ENCODE measurements at places on chromosomes 13 and 19.
A peak's percentile ranks its signal among the peaks of the same experiment; 100 is the strongest.

- DNase-seq, result no peak
Observed at GRCh38 chr19:43804432-43804831, 2.2 kb upstream of the LYPD5 start.

DNA sequence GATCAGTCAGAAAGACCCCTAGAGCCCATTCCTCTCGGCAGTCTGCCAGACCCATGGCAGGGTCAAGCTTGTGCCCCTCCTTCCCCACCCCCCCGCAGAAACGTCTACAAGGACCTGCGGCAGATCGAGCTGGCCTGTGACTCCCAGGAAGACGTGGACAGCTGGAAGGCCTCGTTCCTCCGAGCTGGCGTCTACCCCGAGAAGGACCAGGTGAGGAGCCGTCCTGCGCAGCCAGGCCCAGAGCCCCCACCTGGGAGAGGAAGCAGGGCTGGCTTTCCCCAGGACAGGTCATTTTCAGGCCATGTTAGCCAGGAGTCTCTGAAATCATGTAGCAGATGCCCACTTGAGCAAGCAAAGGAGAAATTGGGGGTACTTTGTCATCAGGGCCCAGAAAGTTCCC, 12.3 kb downstream of the TMED1 start:
- DNase-seq, result no peak

DNA sequence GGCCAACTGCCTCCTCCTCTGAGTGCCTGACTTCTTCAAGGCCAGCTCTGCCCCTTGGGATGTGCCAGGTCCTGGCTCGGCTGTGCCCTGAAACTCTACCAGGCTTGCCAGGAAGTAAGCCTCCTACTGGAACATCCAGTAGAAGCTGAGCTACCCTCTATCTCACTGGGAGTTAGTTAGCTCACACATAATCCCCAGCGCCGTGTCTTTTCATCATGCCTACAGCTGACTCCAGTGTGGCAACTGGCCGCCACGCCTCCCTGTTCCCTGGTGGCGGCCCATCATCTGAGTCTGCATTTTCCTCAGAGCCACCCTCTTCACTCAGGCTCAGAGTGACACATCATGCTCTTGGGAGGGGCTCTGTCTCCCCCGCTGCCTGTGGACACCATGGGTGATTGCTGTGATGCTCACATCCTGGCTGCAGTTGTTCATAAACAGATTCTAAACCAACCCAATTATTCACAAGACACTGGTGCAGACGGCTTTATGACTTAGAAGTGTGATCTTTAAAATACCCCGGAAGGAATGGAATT, 131.9 kb upstream of the IRS2 start:
- peak; percentile 32 for DNase-seq

DNA sequence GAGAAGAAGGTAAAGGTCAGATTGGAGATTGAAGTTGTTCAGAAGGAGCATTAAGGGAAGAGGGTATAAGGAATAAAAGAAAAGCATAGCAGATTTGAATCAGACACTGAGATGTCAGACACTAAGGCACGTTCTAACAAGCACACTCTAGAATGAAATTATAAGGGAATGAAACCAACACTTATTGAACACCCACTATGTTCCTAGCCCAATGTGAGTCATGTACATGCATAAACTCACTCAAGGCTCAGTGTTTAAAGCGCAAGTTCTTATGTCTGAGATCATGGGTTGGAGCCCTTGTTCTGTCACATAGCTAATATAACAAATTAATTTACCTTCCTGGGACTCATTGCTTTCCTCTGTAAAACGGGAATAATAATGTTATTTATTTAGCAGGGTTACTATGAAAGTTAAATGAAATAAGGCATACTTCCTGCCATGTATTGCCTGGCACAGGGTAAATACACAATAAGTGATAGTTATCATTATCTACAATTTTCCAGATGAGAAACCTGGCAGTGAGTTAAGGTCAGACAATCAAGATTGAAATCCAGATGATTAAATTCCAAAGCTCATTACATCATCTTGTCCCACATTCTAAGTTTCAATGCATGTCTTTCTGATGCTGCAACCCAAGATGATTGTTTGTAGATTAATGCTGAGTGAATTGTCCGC, 68.3 kb upstream of the DACH1 start:
- no peak for DNase-seq

DNA sequence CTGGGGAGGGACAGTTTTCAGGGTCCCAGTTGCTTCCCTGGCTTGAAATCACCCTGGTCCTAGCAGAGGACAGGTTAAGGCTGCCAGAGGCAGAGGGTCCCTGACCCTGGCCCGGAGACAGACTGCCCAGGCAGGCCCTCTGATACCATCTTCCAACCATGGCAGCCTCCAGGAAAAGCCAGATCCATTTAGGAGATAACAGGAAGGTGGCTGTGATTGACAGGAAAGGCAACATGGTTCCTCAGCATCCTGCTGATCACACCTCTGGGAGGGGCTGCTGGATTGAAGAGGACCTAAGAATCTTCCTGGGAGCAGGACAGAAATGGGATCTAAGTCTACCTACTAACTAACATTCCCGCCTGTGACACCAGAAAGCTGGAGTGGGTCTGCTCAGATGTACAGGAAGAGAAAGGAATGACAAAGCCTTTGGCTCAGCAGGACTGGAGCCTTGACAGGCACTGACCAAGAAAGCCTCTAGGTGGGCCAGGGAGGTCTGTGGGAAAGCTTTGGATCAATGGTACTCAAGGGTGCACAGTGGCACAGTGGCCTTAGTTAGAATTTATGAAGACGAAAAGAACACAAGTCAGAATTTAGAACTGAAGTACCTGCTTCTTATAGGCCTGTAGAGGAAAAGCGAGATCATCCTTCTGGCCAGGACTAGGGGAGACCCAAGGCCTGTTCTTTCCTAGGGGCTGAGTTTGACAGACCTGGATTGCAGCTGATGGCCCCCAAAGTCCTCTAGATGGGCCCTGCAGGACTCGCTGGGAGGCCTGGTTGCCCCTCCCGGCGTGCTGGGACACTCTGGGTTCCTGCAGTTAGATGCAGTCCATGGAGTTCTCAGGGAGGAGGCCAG, 2.3 kb upstream of the PRKACA start:
- DNase-seq, result no peak

GRCh38 chr19:4583961-4584669, 24.6 kb upstream of the SEMA6B start:
- DNase-seq, result no peak

- DNase-seq, result no peak
Observed at GRCh38 chr19:31351855-31352195, 2.6 kb upstream of the TSHZ3 start.

DNA sequence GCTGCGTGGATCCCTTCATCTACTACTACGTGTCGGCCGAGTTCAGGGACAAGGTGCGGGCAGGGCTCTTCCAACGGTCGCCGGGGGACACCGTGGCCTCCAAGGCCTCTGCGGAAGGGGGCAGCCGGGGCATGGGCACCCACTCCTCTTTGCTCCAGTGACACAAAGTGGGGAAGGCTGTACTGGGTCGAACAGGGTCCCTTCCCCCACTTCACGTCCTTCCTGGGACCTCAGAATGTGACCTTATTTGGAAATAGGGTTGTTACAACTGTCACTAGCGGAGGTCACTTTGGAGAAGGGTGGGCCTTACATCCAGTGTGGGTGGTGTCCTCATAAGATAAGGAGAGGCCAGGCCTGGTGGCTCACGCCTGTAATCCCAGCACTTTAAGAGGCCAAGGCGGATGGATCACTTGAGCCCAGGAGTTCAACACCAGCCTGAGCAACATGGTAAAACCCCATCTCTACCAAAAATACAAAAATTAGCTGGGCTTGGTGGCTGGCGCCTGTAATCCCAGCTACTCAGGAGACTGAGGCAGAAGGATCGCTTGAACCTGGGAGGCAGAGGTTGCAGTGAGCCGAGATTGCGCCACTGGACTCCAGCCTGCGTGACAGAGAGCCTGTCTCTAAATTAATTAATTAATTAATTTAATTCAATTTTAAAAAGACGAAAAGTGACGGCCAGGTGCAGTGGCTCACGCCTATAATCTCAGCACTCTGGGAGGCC, 1.8 kb downstream of the F2RL3 start:
- no peak for DNase-seq

DNA sequence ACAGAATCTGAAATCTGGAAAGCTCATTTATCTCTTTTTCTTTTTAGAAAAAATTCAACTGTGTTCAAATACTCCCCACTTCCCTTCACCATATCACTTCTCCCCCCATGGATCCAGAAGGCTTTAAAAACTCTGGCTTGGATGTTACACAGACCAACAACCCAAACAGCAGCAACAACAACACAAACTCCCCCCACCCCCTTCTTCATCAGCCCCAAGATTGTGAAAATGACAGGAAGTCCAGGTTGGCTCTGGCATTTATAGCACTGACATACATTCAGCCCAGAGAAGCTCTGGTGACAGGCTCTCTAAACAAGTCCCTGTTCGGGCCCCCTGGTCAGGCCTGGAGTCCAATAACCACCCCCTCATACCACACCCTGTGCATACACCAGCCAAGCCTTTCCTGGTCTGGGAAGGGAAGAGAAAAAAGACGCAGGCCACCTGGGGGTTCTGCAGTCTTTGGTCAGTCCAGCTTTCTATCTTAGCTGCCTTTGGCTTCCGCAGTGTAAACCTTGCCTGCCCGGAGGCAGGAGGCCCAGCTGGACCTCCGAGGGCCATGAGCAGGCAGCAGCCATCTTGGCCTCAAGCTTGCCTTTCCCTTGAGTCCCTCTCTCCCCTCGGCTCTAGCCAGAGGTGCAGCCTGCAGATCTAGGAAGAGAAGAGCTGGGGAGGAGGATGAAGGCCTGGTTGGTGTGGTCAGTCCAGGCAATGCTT, 6.8 kb downstream of the CDX2 start:
- no peak for DNase-seq

GRCh38 chr19:17348700-17349099, 11.3 kb downstream of the GTPBP3 start:
- DNase-seq, result no peak

GRCh38 chr19:17244618-17245534, 843 bp downstream of the NR2F6 start:
- no peak for DNase-seq

DNA sequence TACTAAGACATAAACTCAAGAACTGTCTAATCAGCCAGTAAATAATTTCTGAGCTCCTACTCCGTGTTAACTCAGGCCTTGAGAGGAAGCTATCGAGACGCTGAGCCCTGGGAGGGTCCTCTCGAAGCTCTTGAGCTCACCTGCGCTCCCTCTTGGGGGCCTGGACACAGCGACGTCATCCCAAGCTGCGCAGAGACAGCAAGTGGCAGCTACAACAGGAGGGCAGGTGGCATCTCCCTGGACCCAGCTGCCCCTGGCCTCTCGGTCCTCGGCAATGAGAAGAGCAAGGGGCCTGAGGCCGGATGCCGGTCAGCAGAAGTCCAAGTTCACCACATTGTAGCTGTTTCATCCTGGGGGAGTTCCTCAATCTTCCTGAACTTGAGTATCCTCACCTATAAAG, 30.5 kb upstream of the TUBGCP3 start:
- no peak for DNase-seq

DNA sequence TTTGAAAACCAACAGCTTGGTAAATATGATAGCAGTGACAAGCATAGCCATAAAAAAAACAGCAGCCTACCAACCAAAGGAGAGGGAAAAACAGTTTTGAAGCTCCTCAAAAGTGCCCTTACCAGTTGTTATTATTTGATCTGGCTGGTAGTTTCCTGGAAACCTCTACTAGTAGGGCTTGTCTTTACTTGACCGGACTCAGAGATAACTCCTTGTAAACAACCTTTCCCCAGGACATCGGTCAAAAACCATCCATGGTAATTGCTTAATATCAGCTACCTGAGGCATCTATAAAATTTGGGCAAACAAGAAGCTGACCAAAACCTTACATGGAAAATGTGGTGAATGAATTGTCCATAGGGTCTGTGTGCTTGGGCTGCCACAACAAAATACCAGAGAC, 210.9 kb downstream of the FGF14 start:
- DNase-seq, result no peak

GRCh38 chr13:31781064-31781463, 41.7 kb downstream of the RXFP2 start:
- DNase-seq, result no peak

- DNase-seq, result no peak
Observed at GRCh38 chr19:56111601-56112312, 9.3 kb downstream of the ZNF787 start.

DNA sequence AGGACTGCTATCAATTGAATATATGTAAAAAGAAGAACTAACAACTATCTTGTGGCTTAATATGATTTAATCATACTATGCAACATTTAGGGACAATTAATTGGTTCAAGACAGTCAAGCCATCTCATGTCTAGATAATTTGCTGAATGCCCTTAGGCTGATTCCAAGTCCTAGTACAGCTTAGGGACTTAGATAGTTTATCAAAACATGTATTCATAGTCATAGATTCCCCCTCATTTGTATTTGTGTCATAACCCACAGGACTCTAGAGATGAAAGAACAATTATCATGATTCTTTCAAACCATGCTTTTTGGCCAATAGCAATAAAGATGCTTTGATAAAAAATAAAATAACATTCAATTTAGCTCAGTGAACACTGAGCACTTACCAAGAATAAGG, 607.6 kb downstream of the SLITRK1 start:
- no peak for DNase-seq

DNA sequence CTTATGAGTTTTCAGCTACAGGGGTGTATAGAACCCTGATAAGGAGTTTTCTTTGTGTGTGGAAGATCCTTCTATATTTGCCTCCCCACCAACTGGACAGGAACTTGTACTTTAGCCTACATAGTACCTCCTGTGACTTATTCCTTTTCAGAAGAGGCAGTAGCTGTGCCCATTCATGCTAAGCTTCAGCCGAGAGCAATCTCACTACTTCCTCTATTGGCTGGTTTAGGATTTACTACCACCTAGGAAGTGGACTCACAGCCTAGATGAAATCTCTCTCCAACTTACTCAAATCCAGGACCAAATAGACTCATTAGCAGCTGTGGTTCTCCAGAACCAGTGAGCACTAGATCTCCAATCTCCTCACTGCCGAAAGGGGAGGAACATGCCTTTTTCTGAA, 2.3 kb upstream of the REX1BD start:
- no peak for DNase-seq

- no peak for DNase-seq
Observed at GRCh38 chr13:40583738-40584137, 82.7 kb downstream of the FOXO1 start.

- no peak for DNase-seq
Observed at GRCh38 chr13:23953860-23954512, 56.7 kb upstream of the C1QTNF9B start.

DNA sequence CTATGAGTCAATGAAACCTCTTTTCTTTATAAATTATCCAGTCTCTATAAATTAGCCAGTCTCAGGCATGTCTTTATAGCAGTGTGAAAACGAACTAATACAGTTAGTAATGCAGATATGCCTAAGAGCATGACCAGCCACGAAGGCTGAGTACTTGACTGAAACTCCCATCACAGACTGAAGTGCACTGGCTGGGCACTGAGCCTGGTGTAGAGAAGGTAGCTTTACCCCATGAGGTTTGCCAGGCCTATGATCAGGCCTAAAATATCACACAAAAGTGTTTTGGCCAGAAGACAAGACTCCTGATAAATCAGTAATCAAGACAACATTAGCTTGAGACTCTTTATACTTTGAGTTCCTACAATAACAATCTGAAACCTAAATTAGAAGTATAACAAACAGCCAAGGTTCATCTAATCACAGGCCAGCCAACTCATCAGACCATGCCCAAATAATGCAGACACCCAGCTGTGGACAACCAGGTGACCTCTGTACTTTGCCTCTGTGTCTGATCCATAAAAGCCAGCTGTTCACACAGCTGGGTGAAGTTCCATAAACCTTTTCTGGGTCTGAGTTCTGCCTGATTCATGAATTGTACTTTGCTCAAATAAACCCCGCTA, 771.8 kb upstream of the SLITRK1 start:
- DNase-seq, result no peak

Data from skeletal muscle cell (primary cell).